ENCODE measurements at places on chromosomes 3 and 15.

GRCh38 chr15:95561463-95561862 is 769.0 kb upstream of the NR2F2 start:
- DNase-seq, result no peak

DNA sequence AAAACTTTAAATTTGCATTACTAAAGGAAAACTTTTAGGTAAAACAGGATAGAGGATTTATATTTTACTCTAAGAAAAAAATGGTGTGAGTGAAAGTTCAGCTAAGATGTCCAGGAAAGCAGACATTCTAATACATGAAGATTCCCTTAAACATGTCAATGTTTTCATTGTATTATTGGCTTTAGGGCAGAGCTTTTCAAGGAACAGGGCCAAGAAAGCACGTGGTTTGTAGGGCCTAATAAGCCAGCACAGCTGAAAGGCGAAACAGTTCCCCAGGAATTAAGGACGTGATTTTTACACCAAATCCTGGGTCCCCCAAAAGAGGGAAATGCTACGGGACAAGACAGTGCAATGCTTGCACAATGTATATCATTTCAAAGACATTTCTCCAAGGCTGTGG is 48.6 kb upstream of the MKRN3 start:
- DNase-seq, result no peak

DNA sequence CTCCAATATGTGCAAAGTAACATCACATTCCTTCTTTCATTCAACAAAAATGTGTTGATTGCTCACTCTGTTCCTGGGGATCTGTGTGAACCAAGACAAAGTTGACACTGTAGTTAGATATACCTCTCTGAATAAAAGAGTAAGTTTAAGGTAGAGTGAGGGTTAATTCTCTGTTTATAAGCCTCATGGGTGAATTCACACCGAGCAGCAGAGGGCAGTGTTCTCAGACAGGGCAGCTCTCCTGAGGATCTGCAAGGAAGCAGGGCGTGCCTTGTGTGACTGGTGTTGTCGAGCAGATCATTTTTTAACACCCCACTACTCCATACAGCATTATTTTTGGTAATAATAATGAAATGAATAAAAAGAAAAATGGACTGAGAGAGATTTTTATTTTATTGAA is 34.4 kb downstream of the PAQR9 start:
- DNase-seq, result no peak

GRCh38 chr3:176690083-176690869 is 507.0 kb downstream of the TBL1XR1 start:
- DNase-seq, result no peak

DNA sequence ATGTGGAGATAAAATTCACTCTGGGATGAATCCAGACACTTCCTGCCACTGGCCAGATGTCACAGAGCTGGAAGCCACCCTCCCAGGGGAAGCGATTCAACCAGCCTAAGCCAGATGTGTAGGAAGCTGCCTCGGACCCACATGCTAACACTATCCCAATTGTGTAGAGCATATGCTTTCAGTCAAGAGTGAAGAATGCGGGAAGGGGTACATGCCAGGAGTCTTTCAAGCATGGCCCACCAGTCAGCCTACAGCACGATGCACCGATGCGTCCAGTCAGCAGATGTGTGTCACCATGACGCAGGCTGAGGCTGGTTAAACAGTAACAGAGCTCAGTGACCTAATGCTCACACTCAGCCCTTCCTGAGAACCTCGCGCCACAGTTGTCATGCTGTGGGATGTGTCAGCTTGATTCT is 38.8 kb upstream of the BNC1 start:
- no peak for DNase-seq

DNA sequence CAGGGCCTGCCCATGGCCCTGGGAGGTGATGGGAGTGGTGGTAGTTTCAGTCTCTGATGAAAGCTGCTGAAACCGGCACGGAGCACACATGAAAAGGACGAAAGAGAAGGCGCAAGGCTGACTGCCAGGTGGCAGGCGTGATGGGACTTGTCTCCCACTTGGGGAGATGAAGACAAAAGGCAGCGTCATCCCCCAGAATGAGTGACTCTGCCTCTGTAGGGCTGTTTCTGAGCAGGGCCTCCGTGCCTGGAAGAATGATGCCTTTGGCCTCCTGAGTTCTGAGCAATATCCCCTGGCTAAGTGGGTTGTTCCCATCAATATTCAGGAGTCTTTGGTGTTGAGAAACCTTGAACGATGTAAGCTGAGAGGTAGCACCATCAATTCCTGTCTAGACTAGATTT is 237.8 kb downstream of the OPA1 start:
- DNase-seq, result no peak

DNA sequence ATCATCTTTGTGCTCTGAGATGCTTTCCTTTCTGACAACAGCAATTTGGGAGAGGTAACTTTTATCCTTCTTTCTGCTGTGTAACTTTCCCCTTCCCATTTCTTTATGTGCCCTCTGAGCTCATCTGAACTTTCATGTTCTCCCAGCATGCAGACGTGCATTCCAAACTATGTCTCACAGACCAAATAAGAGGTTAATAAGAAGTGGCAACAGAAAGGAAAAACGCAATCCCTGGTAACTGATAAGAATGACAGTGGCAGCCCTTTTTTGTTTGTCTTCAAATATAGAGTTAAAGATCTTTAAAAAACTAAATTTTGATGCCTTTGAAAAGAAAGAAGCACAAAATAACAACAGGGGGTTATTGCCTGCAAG is 533.4 kb downstream of the FOXP1 start:
- DNase-seq, result no peak

- no peak for DNase-seq
Measured at GRCh38 chr3:175914785-175915184, 1055.7 kb downstream of the NAALADL2 start.
